GM04503 (cell line): ENCODE measurements at places on chromosomes 5 and 9.

DNA sequence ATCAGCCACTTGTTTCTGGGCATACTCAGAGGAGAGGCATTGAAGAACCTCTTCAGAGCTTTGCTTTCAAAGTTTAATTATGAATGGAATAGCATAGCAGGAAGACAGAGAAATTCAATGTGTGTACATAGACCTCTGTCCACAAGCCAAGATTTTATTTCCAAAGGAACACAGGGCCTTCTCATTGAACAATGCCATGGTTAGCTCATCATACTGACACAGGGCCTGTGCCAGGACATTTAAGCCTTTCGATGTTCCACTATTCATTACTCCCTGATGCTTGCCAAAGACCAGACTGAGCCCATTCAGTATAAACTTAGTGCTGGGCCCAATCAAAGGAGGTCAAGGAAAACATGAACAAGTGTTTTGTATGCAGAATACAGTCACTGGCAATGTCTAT is 280.8 kb downstream of the FBXL17 start:
- DNase-seq, result no peak

- DNase-seq, result no peak
Observed at GRCh38 chr5:35456506-35456905, 161.2 kb upstream of the SPEF2 start.

GRCh38 chr9:13284011-13284410 is 4.5 kb upstream of the MPDZ start:
- DNase-seq, result no peak

GRCh38 chr5:4089087-4089486 is 493.5 kb downstream of the IRX1 start:
- DNase-seq, result no peak

DNA sequence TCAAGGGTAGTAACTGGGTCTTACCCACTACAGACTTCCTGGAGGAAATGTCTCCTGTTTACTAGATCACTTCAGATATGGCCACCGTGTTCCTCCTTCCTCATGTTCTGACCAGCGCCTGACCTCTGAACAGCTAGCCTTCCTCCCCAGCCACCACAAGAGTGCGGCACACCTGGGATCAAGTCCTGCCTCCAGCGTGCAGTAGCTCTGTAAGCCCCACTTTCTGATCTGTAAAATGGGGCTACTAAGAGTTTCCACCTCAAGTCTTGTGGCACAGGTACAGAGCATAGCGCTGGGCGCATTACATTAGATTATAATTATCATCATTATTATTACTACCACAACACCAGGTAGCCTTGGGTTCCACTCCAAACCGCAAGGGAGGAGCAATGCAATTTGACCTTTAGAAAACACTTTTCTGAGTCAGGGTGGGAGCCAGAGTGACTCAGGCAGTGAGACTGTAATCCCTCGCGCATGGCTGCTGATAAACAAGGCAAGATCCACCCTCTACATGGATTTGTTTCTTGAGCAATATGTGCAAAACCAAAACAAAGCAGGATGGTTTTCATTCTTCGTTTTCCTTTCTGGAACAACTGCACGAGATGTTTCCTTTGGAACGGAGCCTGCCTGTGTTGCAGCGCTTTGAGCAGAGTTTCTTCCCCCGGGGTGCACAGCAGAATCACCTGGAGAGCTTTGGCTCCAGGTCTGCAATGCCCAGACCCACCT is 65.0 kb upstream of the ANGPTL2 start:
- DNase-seq, result peak; percentile 98

- no peak for DNase-seq
Observed at GRCh38 chr9:136105398-136106135, 10.5 kb upstream of the NACC2 start.

GRCh38 chr9:2340046-2340760 is 281.4 kb upstream of the VLDLR start:
- DNase-seq, result no peak

DNA sequence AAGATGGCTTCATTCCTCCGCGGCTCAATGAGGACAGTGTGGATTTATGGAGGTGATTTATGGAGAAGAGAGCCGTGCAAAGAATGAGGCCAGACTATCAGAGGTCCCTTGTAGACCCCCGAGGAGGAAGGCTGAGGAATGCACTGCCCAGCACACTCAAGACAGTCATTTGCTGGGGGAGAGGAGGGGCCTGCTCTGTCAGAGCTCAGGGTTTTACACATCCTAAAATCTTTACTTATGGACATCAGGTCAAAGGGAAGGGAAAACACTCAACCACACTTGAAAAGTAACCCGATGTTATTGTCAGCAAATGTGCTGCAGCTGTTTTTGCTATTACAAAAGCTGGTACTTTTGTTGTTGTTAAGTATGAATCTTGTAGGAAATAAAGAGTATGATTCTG is 289.5 kb downstream of the SLIT3 start:
- DNase-seq, result no peak

DNA sequence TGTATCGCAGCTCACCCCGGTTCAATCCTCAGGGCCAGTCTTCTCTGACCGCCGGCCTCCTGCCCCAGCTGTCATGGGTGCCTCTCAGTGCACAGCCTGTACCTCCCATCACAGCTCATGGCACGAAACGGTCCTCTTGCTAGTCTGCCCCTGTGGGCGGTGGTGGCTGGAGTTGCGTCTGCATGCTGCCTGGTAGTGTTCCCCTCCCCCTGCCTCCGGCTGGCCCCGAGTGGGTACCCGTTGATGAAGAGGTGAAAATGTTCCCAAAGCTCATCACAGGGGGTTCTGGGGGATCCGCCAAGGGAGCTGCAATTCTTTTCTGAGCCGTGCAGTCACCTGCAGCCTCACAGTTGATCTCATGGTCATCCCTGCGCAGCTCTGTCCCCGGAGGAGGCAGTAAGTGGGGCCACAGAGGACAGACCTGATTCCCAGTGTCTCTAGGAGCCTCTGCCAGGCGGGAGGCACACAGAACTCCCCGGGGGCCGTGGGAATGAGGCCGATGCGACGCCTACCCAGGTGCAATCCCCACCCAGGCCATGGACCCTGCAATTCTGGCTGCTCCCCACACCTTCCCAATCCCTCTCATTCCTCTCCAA is 34.7 kb upstream of the FIBCD1 start:
- no peak for DNase-seq

DNA sequence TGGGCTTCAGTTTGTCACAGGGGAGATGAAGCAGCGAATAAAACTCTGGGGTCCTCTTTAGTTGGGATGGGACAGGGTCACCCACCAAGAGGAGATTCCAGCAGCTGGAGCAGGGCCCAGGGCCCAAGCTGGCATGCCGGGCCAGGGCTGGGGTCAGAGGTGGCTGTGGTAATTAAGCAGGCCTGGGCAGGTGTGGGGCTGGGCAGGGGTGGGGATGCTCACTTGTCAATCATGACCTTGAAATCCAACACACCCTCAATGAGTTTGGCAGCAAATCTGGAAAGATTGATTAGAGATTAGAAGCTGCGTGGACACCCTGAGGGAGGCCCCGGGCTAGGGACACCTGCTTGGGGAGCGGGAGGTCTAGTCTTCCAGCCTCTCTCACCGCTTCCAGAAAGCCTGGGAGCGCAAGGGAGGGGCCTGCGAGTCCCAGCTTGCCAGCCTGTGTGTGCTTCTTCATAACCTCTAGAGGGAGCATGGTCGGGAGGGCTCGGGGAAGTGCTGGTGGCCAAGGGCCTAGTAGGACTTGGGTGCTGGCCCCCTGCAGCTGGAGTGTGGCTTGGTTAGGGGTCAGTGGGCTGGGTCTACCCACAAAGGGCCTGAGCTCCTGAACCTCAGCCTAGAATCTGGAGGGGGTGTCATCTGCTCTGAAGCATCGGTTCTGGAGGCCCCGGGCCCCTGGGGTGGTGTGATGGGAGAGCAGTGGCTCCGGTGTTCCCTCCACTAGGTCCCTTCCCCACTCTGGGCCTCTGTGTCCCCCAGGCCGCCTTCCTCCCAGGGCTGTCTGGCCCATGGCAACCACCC is 7.6 kb downstream of the CRAT start:
- no peak for DNase-seq

DNA sequence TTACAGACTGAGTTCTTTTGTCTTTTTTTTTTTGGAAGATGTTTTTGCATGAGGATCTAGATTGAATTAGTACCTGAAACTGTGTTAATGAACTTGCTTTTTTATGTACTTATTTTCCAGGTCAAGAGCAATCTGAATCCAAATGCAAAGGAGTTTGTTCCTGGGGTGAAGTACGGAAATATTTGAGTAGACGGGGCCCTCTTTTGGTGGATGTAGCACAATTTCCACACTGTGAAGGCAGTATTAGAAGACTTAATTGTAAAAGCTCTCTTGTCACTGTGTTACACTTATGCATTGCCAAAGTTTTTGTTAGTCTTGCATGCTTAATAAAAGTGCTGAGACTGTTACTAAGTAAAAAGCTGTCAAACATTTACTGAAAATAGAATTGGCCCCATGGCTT is 14.5 kb downstream of the SLC23A1 start:
- no peak for DNase-seq

GRCh38 chr9:11686733-11687132 is 1006.5 kb upstream of the TYRP1 start:
- DNase-seq, result no peak
